ENCODE measurements at places on chromosomes 7 and 10.
A peak's percentile ranks its signal among the peaks of the same experiment; 100 is the strongest.

- peak; percentile 33 for DNase-seq
Observed at GRCh38 chr10:28676326-28676967, 874 bp upstream of the BAMBI start.

DNA sequence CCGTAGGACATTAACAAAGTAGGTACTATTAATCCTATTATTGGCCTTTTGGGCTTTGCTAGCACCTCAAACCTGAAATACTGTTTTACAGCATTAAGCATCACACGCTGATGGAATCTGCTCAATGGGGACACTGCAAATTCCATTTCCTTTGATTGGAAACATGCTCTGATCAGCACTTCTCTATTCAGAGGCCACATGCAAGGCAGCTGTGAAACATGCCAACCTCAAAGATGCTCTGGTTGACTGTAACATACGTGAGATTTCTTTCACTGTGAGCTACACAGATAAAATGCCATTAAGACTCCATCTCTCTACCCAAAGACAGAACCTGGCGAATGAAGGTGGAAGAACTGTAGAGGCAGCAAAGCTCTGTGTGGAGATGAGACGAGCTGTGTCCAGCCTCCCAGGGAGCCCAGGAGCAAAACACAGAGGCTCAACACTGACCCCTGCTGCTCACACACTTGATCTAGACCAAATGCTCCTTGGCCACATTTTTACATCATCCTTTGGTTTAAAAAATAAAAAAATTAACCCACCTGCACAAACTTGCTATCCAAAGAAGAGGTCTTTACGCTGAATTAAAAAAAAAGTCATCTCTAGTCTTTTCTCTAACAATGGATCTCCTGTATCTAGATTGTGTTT lies 8.0 kb downstream of the RSU1 start:
- peak; percentile 57 for DNase-seq

- DNase-seq = no peak
Observed at GRCh38 chr10:94075506-94075905, 81.8 kb downstream of the PLCE1 start.

DNA sequence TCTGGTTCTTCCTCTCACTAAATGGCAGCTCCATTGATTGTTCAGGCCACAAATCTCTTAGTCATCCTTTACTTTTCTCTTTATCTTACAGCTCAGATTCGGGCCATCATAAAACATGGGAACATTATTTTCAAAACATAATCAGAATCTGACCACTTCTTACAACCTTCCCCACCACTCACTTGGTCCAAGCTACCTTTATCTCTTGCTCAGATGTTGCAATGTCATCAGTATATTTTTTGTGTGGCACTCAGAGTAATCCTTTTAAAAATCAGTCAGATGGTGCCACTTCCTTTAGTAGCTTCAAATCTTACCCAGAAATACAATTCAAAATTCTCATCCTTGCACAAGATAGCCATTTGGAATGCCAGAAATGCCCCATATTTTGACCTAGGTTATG lies 34.5 kb upstream of the FAM3C start:
- DNase-seq = no peak

DNA sequence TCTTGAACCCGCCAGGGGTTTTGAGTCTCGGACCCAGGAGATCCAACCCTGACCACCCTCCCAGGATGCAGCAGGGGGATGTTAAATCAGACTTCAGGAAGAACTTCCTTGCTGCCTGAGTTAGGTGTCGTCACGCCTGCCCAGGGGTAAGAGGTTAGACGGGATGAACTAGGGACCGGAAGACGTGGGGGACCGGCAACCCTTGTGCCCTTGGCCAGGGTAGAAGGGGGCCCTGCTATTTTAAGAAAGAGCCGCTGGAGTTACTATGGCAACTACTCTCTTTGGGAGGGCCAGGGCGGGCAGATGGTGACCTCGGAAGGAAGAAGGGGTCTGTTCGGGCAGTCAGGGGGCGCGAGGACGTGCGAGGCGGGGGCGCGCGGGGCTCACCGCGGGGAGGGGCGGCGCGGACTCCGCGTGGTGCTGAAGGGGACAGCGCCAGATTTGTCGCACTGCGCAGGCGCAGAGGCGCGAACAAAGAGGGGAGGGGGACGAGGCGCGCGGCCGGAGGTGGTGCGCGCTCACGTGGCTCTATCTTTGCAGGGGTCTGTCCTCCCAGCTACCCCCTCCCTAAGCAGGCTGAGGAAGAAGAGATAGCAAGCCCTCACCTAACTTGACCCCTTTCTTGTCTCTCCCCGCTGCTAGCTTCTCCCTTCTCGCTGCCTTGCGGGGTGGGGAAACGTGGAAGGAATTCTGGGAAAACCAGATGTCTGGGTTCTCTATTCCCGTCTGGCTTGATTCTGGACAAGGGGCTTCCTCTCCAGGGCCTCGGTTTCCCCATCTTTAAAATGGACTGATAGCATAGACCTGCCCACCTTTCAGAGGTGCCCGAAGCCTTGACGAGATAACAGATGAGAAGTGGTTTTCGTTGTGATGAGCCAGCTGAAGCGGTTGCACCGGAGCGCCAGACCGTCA lies 940 bp upstream of the PSD start:
- peak; percentile 82 for DNase-seq

DNA sequence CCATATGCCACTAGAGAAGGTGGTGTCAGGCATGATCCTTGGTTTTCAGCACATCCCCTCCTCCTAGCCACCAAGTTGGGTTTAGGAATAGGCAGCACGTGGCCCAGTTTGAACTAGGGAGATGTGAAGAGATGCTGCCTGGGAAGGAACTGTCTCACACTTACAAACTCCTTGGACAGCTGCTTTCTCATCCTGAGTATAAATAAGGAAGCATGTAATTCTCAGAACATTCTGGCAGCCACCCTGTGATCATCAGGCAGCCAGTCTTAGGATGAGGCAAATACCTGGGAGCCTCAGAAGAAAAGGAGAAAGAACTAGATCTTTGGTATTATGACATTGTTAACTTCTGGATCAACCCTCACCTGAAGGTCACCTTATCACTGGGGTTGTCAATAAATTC lies 21.3 kb upstream of the XPNPEP1 start:
- no peak for DNase-seq

DNA sequence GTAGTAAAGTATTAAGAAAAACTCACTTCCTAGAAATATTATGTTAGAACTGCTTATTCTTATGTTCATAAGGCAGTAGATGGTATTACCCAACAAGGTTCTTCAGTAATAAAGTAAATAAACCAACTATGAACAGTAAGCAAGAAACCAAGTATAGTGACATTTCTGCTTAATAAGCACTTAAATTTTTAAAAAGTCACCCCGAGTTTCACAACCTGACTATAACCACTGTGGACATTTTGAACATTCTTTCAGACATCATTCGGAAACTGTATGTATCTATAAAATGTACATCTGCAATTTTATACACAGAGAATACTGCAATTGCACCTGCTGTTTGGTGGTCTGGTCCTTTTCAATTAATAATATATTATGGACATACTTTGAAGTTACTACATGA lies 1073.6 kb downstream of the XPNPEP1 start:
- no peak for DNase-seq

GRCh38 chr7:117986645-117987269 lies 113.5 kb upstream of the CTTNBP2 start:
- no peak for DNase-seq
